ENCODE measurements at places on chromosomes 3 and 15.

GRCh38 chr3:18513091-18513490 is 88.0 kb upstream of the SATB1 start:
- DNase-seq = no peak

GRCh38 chr3:127254730-127255129 is 33.1 kb downstream of the PRR20G start:
- DNase-seq = no peak

- no peak for DNase-seq
Measured at GRCh38 chr3:52181543-52181942, 16.4 kb upstream of the ALAS1 start.

GRCh38 chr3:195195321-195196209 is 75.4 kb downstream of the XXYLT1 start:
- DNase-seq = no peak

GRCh38 chr15:74303741-74304309 is 63.6 kb downstream of the CYP11A1 start:
- no peak for DNase-seq

- no peak for DNase-seq
Measured at GRCh38 chr3:182620723-182621434, 172.4 kb upstream of the ATP11B start.

- DNase-seq = no peak
Measured at GRCh38 chr3:3023111-3023745, 86.9 kb downstream of the IL5RA start.

DNA sequence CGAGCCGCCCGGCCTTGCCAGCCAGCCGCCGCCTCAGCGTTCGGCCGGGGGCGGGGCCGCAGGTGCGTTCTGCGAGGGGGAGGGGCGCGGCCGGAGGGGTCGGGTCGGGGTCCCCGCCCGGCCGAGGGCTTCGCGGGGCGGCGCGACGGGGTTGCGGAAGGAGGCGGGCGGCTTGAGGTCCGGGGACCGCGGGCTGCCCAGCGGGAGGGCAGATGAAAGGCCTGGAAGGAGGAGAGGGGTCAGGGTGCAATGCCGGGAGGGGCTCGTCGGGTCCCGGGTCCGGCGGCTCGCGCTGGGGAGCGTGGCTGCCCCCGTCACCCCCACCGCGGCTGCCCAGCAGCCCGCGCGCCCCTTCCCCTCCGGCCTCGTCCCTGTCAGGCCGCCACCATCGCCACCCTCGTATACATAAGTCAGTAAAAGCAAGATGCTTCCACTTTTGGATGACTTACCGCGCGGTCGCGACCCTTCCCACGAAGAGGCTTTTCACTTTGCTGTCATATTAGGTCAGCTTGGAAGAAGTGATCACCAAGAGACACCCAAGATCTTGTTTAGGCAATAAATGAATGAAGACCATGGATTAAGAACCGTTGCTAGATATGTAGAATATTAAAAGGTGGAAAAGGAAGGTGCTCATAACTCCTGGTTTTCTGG is 620 bp upstream of the ANP32A start:
- peak; percentile 47 for DNase-seq

DNA sequence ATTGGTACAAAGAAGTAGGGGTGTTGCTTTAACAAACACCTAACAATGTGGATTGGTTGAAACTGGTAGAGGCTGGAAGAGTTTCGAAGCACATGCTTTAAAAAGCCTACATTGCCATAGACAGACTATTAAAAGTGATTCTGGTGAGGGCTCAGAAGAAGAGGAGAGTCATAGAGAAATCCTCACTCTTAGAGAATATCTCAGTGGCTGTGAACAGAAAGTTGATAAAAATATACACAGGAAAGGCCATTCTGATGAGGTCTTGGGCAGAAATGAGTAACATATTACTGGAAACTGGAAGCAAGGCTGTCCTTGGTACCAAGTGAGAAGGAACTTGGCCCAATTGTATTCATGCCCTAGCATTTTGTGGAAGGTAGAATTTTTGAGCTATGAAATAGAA is 173.7 kb upstream of the CRBN start:
- no peak for DNase-seq

GRCh38 chr15:94272251-94272898 is 41.0 kb downstream of the MCTP2 start:
- no peak for DNase-seq

GRCh38 chr15:62107571-62108121 is 40.9 kb downstream of the C2CD4A start:
- no peak for DNase-seq

DNA sequence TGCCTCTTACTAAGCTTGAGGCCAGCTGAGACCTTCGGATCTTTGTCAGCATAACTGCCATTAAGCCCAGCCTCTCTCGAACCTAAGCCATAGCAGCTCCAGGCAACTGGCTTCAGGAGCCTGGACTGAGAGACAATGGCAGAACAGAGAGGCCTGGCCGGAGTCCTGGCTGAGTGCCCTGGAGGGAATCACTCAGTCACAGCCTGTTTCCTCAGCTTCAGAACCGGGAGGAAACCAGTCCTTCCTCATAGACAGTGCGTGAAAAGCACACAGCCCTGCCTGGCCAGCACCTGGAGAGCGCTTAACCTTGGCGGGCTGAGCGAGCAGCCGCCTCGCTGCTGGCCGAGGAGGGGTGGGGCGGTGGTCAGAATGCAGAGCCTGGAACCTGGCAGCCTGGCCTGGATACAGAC is 21.6 kb downstream of the RNU5B-1 start:
- DNase-seq = peak; percentile 53

- no peak for DNase-seq
Measured at GRCh38 chr15:27589260-27589659, 509.9 kb downstream of the OCA2 start.

GRCh38 chr3:129439226-129439816 is 427 bp downstream of the MBD4 start:
- no peak for DNase-seq

DNA sequence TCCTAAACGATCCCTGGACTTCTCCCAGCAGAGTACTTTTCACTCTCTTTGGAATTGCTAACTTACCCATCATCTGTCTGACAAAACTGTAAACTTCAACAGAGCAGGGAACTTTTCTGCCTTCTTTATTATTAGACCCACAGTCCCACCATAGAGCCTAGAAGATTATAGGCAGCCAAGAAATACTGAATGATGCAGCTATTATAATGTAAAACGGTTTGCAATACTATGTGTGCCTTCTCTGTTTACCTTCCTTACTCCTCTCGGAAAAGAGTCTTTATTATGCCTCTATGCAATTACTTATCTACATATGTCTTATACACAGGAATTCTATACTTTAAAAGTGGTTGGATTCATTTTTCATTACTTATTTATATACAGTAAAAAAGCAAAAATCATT is 36.0 kb downstream of the SHQ1 start:
- no peak for DNase-seq
